ENCODE measurements at places on chromosomes 3 and 15.
A peak's percentile ranks its signal among the peaks of the same experiment; 100 is the strongest.

DNA sequence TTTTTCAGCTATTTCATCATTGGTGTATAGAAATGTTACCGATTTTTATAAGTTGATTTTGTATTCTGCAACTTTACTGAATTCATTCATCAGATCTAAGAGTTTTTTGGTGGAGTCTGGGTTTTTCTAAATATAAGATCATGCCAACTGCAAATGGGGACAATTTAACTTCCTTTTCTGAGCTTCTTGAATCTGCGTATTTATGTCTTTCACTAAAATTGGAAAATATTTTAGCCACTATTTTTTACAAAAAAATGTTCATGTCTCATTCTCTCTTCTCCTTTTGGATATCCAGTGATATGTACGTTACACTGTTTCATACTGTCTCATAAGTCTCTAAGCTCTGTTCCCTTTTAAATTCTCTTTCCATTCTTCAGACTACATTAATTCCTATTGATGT lies 123.8 kb downstream of the ISL2 start:
- DNase-seq: no peak

- DNase-seq: no peak
Measured at GRCh38 chr3:55633333-55633732, 146.2 kb upstream of the WNT5A start.

GRCh38 chr15:38563723-38564519 lies 693 bp downstream of the RASGRP1 start:
- no peak for DNase-seq

DNA sequence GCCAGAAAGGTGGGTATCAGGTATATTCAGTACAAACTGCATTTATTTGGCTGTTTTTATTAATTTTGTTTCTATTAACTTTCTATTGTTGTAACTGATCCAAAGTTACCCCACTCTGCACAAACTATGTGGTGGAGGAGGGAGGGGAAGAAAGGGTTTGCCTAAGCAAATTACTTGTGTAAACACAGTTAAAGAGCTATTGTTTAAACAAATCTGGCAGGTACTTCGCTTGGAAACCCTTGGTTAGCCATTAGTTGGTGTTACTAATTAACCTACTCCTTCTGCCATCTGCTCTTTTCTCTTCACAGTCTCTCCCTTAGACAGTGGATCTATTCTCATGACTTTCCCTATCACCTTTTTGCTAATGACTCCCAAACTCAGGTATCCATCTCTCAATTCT lies 328.4 kb upstream of the NECTIN3 start:
- no peak for DNase-seq

DNA sequence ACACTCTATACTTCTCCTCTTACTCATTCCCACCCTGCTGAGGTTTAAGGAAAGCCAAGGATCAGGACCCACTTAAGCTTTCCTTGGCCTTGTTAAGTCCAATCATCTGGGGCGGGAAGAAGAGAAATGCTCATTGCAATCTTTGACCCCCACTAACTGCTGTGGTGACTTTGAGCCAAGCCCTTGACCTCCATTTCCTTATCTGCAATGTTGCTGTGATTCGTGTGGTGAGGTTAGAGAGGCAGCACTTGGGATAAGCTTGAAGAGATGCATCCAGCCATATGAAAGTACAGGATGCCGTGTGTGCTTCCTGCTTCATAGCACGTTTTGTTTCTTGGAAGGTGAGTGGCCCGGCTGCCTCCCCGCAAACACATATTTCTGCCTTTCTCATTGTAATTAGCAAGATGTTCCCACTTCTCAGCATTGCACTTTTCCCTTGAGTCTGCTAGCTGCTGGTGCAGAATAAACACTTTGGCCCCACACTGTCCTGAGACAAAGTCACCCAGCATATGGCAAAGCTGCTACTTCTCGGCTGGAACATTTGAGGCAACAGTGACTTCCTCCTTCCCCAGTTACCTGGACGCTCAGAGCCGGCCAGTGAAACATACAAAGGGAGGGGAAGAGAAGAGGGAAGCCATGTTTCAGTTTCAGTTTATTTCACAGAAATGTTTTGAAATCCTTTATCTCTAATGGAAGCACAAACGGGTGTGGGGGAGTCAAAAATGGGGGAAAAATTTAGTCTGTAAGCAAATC lies 10.5 kb upstream of the NUDT16 start:
- no peak for DNase-seq

DNA sequence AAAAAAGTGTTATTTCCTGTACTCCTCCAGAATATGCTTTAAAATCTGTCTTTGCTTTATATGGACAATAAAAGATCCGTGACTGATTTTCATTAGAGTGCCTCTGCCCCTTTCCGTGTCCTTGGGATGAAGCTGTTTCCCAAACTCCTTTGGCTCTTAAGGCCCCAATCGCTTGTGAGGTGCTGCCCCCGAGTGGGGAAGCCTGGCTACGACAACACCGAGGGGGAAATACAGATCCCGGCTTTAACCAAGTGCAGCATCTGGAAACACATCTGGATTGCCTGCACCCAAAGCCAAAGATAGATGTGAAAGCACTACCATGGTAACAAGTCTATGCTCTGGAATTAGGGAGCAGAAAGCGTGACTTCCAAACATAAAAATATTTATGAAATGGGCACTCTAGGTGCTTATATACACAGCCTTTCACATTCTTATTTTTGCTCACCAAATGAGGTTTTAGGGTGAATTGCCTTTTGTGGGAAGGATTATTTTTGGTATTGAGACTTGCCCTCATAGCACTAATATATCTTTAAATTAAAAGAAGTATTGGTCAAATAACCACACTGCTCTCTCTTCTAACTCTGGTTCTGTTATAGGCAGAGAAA lies 40.6 kb upstream of the ADCY5 start:
- DNase-seq: peak; percentile 62

DNA sequence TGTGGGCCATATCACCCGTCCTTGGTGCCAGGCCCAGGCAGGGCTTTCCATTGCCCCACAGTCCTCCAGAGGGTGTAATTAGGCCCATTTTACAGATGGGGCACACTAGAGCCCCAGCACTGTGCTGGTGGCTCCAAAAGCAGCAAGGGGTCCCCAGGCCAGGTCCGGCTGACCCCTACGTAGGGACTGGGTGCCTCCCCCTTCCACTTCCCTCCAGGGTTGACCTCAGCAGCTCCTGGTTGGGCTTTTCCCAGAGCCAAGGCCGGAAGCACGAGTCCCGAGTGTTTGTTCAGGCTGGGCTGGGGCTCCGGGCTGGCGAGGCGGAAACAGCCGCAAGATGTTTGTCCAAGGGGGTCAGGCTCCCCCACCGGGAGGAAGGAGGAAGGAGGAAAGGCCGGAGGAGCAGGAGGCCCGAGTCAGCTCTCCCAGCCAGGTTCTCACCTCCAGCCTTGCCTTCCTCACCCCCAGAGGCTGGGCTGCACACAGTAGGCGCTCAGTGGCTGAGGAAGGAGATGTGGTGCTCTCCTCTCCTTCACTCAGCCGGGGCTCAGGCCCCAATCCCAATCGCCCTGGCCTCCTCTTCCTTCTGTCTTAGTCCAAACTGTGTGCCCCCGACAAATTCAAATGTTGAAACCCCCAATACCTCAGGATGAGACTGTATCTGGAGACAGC lies 17.1 kb upstream of the PLXND1 start:
- DNase-seq: no peak

- DNase-seq: peak; percentile 2
Measured at GRCh38 chr3:141994856-141995255, 118.4 kb downstream of the ATP1B3 start.

DNA sequence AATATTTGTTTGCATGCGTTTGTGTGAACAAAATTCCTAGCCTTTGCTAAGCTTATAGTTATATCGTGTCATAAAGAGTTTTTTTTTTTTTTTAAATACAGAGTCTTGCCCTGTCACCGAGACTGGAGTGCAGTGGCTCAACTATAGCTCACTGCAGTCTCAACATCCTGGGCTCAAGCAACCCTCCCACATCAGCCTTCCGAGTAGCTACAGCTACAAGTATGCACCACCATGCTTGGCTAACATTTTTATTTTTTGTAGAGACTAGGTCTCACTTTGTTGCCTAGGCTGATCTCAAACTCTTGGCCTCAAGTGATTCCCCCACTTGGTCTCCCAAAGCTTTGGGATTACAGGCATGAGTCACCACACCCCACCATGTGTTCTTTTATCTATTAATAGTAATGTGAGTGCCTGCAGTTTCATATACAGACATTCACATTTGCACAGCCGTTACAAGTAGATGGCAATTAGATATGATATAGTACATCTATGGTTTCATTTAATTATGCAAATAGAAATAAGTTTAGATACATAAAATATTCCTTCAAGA lies 848.6 kb downstream of the PDCD6IP start:
- DNase-seq: no peak

DNA sequence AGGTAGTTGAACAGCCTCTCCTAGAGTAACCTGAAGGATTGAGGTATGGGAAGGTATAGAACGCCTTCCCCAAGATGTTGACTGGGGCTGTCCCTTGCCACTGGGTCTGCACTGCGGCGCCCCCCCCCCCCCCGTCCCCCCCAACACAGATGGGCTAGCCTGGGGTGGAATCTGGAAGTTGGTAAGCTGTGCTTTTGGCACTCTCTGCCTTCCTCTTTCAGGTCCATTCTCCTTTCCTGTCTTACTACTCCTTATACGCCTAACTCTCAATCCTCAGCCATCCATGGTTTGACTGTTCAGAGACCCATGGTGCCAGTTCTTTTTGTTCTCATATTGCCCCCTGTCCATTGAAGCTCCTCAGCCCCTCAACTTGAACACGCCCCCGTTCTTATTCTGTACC lies 42.8 kb downstream of the MAP2K1 start:
- DNase-seq: no peak

DNA sequence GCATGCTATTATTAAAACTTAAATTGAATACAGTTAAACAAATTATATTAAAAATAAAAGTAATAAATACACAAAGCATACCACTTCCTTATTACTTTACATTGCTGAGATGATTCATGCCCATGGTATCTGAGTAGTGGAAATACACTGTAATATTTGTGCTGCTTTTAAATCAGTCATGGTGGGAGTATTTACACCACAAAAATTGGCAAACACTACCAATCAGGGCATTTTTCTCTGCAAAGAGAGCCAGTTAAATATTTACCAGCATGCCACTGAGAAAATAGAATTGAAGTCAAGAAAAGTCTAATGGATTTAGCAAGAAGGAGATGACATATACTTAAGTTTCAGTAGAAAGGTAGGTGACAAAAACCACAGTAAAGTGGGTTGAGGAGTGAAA lies 19.6 kb downstream of the PPARG start:
- DNase-seq: no peak
